Activated naive CD4-positive, alpha-beta T cell (primary cell): ENCODE measurements at places on chromosomes 1 and 21.

DNA sequence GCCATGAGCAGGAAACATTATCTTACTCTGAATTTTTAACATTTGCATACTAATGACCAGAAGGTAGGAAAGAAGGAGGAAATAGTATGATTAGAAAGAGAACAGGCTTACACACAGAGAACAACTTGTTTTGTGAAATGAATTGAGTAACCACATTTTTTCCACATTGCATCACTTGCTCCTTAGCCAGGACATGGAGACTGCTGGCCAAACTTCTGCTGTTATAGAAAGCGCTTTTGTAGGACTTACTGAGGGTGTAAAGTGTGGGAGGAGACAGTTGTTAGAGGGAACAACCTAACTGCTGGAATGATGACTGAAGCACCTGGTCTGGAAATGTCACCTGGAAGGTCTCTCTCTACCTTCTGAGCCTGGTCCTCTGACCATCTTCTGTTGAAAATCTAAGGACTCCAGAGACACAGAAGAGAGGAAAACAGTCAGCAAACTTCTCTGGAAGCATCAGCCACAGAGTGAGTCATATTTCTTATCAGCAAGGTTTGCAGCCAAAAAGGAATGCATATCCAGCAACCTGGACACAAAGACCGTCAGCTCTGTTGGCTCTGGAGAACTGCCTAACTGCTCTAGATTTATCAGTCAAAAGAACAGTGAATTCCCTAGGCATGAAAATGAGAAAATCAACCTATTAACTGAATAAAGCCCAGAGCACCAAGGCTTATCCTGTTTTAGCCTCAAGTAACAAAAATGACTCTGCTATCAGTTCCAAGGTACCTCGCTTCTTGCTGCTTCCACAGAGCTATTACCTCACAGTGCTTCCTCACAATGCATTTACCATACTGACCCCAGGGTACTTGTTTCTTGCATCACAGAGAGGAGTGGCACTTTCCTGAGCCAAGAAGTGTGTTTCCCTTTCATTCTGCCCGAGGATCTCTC, 88.0 kb upstream of the SLFNL1 start:
- no peak for DNase-seq

DNA sequence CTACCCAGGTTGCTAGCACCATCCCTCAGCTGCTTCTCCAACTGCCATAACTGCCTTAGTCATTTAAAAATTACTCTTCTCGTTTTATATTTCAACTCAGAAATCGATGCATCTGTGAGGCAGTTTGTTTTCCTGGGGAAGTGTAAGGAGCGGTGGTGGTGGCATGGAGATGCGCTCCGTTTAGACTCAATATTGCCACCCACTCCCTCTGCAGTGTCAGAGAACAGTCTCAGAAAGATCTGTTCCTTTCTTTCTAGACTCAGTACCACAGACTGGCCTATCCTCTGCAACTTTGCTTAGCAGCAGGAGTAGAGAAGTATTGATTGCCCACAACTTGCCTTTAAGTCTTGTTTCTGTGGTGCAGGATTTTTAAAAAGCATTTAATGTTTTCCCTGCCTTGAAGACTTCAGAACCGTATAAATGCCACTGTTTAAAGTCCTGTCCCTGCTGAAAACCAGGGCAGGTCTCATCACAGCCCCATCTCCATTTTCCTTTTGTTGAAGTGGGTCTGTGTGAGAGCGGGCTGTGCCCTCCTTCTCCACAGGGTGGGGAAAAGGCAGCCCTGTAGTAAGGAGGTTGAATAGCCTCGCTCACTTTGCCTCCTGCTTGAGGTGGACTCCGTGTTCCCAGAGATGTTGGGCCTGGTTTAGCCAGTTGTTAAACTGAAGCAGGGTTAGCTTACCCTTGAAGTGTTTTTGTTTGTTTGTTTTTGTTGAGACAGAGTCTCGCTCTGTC, 105.2 kb downstream of the NFIA start:
- DNase-seq = no peak

DNA sequence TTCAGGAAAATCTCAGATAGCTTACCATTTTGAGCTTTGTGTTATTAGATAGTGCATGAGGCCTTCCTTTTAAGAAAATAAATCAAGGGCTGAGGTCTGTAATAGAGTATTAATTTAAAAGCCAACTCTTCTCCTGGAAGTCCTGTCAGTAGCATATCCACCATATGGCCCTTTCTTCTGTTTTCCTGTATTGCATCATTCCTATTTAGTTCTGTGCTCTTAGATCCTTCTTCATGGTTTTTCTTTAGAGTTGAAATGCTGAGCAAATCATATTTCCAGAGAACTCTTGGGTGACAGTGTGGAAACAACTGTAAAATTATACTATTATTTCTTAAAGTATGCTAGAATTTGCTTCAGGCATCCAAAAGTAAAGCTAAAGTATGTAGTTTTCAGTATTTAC, 91.7 kb downstream of the TTC3 start:
- no peak for DNase-seq

DNA sequence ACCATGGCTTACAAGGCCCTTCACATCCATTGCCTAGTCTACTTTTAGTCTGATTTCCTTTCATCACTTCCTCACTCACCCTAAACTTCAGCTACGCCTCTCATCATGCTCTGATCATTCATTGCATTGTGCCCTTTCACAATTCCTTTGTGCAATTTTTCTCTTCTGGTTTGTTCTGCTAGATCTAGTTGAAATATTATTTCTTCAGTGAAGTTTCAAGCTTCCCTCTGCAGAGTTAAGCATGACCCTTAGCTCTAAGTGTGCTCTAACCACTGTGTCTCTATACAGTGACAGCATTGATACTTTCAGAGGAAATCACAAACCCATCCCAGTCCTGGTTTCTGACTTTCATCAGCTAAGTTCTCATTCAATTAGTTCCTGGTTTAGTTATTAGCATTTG, 166.1 kb downstream of the PLA2G4A start:
- no peak for DNase-seq
